ENCODE measurements at places on chromosomes 3 and 15.

GRCh38 chr15:66838671-66839239, 136.7 kb downstream of the SMAD6 start:
- DNase-seq = peak; percentile 18

DNA sequence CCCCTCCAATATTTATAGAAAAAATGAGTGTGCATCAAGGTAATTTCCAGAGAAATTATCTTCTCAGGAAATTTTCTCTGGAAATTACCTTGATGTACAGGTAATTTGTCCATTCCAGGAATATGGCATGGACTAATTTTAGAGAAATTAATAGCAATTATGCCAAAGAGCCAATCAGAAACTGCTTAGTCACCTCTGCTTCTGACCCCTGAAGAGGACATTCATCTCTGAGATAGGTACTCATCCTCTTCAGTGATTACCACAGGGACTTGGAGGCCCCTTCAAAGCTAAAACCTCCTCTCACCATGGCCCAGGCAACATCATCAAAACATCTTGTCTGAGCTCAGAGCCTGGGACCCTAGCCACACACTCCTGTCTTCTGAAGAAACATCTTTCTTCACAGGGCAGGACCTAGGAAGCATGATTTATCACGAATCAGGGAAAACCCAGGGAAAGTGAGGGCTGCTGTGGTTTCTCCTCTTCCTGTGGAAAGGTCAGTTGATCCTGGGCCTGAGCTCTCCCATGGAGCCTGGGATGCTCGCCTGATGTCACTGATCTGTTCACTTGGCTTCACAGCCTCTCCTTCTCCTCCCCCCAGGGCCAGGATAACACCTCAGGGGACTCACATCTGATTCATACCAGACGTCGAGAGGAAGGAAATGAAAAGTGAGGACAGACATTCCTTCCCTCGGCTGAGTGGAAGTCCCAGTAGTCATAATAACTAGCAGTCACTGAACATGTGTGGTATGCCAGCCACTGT, 210.5 kb downstream of the DTWD1 start:
- no peak for DNase-seq

DNA sequence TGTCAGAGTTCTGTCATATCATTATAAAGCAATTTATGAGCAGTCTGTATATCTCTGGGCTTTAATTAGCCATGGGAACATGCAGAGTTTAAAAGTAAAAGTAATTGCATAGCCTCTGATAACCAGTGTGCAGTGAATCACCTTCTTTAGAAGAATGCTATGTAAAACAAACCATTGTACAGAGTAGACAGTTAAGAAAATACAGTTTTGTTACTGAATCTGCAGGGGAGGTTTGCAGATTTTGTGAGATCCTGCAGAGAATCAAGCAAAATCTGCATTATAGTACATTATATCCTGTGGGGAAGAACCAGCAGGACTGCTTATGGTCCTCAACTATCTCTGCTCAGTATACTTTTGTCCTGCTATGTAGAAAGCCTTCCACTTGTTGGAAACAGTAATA, 396.2 kb upstream of the NAALADL2 start:
- no peak for DNase-seq

DNA sequence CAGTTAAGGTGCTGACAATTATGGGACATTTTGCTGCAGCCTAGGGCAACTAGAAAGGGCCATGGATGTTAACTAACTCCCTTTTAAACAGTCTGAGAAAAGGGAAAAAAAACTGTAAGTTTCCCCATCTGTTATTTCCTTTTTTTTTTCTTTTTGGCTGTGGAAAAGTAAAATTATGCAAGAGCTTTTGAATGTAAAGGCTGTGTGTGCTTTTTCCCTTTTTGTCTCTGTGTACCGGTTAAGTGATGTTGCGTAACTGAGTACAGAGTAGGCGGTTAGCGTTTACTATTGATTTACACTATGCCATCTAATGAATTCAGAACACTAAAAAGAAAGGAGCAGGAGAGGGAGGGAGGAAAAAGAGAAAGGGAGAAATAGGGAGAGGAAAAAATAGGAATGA, 403.6 kb downstream of the TIGIT start:
- no peak for DNase-seq

DNA sequence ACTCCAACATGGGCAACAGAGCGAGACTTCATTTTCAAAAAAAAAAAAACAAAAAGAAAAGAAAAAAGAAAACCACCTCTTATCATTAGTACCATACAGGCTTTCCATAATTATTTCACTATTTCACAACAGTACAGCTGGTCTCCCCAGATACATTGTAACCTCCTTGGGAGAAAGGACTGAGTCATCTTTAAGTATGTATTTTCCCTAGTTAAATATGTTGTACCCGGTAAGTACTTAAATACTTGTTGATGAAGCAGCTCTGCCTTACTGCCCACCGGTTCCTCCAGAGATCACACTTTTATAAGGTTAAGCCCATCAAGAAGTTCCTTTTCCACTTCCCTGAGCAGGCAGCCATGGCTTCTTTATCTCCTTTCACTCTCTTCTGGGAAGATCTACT, 789.5 kb upstream of the CFAP20DC start:
- no peak for DNase-seq

DNA sequence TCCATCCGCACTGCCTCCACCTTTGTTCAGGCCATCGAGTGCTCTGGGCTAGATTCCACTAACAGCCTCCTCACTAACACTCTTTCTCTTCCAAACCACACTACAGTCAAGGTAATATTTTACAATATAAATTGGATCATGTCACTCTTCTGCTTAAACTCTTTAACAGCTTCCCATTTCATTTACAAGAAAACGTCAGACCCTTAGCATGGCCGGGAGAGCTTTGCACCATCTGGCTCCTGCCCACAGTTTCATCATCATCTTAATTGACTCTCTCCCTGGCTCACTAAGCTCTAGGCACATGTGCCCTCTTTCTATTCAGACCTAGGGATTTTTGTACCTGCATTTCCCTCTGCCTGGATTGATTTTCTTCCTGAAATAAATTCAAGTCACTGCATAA, 354.7 kb downstream of the FGF12 start:
- DNase-seq = no peak

DNA sequence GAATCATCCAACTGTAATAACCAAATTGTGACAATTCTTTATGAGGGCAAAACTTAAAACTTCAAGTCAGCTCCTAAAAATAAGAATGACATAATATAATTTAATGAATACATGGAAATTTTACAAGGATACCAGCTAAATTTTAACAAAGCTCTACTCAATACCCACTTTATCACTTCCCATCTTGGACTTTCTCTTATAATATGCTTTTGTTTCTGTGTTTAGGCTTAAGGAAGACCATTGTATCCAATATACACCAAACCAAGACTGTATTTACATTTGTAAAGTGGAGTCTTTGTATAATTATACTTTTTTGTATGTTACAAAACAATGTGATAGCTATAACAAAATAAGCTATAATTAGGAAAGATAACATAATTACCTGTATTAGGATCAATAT, 16.8 kb downstream of the ATP13A3 start:
- DNase-seq = no peak

DNA sequence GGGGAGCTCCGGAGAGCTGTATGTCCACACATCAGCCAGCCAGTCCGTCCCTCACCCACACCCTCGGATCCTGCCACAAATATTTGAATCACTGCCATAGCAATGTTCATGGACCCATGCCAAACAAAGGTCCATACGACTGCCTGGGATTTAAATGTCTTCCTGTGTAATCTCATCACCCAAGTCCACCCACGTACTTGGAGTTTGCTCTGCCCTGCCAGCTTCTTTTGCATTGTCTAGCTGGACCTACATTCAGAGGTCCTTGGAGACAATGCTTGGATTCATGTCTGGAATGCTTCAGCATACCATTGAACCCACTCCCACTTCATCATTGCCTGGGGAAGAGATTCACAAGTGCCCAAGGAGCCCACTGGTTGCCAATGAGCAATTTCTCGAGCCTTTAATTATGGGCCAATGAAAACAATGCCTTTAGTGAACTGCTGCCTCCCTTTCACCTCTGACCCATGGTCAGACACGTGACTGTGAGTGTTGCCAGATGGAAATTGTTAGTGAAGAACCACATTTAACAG, 90.4 kb upstream of the PHLDB2 start:
- DNase-seq = peak; percentile 74

GRCh38 chr3:66438046-66438445, 62.8 kb downstream of the LRIG1 start:
- DNase-seq = no peak

DNA sequence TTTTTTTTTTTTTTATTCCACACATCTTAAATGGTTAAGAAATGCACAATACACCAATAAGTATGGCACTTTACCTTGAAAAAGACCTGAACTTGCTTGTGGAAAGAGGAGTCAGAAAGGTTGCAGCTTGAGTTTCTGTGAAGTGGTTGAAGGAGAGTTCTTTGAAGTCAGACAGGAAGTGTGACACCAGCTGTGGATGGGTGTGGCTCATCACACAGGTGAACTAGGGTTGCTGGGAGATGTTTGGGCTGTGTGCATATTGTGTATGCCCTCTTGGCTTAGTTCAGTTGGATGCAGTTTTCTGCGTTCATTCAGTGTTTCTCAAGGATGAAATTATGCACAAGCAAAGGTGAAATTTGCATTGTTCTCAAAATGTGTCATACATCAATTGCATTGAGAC, 6.3 kb downstream of the AEN start:
- no peak for DNase-seq

DNA sequence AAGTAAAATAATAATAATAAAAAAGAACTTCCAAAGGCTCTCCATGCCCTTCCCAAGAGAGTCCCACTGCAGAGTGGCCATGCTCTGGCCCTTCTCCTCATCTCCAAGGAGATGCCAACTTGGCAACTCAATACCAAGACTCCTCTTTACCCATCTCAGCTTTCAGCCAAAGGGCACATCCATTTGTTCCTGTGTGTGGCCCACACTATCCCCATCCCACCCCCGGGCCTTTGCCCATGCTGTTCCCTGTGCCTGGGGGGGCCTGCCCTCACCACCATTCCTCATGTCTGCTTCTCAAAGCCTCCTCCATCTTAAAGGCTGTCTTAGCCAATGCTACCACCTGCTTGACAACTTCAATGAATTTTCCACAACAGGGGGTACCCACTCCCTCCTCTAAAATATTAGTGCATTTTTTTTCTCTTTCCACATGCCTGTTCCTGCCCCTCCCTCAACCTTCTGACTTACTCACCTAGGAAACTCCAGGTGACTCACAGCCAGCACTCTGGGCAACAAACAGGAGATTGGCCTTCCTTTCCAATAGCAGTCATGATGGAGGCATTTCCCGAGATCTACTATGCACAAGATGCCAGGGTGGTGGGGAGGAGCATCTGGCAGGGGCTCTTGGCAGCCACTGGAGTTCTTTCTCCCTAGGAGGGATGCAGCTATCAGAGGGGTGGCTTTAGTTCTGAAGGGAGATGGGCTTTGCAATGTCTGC, 109.4 kb upstream of the SMAD3 start:
- DNase-seq = no peak

DNA sequence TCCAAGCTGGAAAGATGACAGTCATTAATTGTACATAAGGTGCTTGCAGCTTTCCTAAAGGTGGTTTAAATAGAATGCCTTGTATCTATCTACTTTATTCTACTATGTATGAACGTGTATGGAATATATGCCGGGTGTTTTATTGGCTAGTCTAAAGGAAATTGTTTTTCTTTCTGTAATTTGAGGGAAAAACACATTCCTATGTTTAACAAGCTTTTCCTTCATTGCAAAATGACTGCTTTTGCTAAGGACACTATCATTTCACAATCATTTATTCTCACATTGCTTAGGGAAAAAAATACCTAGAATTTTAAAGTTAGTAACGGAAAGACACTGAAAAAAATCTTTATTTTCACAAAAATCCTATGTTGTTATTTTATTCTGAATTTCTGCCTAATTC, 141.7 kb downstream of the WDR76 start:
- no peak for DNase-seq

DNA sequence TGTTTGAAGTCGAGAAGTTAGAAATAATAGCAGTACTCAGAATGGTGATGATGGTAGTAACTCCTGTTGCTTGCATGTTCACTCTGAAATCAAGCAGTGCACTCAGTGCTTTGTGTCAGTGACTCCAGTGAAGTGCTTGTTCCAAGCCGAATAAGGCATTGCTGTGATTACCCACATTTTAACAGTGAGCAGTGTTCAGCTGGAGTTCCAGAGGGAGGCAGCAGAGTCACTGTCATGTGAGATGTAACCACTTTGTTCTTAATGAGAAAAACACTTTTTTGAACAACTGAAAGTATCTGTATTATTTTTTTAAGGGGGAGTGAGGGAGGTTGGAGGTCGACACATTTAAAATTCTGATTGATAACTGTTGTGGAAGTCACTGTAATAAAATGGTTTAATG, 3.7 kb downstream of the MDFIC2 start:
- DNase-seq = no peak

- DNase-seq = no peak
These were observed 79.4 kb upstream of the CADPS start for GRCh38 chr3:62954580-62954979.

- peak; percentile 39 for DNase-seq
These were observed 10.8 kb upstream of the FYCO1 start for GRCh38 chr3:46006238-46007032.

- no peak for DNase-seq
These were observed 9.8 kb upstream of the COLQ start for GRCh38 chr3:15531346-15531745.

GRCh38 chr3:127168271-127168670, 24.7 kb upstream of the PRR23E start:
- no peak for DNase-seq

DNA sequence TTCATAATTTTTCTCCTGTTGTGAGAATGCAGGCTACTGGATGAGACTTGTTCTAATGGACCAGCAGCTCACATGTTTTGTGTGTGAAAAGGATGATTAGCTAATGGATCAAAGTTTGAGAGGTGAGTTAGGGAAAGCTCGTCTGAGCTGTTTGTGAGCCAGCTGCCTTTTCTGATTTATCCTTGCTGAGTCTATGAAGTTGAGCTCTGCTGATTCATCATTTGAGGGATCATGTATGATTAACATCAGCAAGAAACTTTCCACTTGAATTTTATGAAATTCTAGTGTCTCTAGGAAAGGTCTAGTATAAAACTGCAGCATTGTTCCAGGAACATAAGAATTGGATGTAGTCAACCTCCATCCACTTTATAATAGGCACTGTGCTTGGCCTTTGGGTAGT, 698.7 kb downstream of the NTRK3 start:
- DNase-seq = no peak

GRCh38 chr3:67657192-67657591, 2.8 kb upstream of the SUCLG2 start:
- DNase-seq = no peak

DNA sequence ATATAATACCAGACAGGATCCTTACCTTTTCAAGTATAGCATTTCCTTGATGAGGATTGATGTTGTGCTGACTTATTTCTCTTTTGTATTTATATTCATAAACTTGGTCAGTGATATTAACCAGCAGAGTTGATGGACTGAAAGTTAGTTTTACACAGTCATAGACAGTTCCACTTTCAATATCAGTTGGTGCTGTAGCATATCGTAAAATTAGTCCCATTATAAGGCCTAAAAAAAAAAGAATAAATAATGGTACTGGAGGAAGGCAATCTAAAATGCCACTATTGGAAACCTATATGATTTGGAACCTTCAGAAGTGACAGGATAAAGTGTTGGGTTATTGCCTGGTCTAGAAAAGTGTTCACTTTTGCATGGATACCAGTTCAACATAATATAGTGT, 16.3 kb downstream of the SLC9A9 start:
- no peak for DNase-seq

Measured in amniotic stem cell (primary cell).